ENCODE measurements at places on chromosomes 7 and 10. TPM values are rescaled to one million over a fixed set of nuclear protein-coding genes. Genes with fewer than 3 reads are reported as not detected.

DNA sequence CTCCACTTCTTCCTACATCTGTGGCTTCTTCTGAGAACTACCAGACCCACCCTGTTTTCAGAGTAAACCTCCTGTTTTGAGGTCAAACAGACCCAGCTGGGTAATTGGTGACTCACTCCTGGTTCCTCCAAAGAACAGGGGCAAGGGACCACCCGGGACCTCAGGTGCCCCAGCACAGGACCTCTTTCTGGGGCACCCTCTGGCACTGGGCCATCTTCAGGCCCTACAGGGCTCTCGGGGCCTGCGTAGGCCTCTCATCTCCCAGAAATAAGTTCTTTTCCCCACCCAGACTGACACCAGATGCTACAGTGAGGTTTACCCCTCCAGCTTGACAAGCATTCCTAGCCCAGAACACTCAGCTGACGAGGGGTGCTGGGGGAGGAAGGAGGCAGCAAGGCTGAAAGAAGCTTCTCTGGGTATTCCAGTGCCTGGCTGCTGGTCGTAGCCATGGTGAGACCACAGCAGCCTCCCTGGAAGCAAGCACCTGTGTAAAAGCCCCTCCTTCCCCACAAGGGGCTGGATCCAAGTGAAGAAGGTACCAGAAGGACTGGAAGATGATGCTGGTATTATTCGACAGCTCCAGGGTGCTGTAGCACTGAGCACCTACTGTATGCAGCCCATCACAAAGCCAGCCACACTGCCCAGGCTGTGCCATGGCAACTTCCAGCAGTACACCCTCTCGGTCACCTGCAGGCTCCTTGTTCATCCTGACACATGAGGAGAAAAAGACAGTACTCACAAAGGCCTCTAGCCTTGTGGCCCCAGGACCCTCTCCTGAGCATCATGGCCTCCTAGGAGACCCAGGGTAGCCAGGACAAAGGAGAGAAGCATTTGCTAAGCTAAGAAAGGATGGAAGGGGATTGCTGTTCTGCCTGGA, 47.4 kb downstream of the ALOX5 start:
- DNase-seq: no peak

The MCU gene
- total RNA-seq: 11.6 TPM

DNA sequence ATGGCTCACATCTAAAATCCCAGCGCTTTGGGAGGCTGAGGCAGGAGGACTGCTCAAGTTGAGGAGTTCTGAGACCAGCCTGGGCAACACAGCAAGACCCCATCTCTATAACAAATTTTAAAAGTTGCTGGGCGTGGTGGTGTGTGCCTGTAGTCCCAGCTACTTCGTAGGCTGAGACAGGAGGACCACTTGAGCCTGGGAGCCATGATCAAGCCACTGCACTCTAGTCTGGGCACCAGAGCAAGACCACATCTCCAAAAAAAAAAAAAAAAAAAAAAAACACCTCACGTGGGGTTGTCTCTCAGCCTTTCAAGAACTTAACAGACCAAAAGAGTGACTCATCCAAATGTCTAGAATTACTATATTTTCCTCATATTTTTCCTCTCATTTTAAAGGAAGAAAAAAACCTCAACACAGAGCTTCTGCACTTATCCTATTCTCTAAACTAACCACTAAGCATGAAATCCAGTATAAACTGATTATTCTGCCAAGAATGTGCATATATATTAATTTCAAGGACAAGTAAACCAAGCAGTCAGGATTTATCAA, 46.3 kb downstream of the CUL2 start:
- no peak for DNase-seq

DNA sequence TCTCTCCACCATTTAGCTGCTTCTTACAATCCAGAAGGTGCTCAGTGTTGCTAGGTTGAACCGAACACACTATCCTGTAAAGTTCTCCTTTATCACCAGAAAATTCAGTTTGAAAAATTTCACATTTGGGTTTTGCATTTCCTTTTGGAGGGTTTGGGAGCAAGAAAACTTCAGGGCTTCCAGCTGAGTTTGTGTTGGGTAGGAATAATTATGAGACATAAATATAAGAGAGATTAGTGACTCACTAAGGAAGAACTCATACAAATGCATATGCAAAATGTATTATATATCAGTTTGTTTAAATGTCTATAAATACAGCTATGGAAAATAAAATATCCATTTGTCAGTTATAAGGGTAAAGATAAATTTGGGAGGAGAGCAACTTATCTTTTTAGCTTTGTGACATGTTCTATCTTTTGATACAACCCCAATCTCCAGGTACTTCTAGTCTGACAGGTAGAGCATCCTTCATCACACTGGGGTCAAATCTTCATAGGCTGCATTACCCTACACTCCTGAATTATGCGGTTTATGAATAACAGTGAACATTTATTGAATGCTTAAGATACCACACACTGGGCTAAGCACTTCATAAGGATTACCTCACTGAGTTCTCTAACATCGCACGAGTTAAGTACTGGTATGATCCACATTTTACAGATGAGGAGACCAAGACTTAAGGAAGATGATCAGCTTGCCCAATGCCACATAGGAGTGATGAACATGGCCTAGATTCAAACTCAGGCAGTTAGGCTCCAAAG, 304.4 kb downstream of the SORCS1 start:
- DNase-seq: no peak

DNA sequence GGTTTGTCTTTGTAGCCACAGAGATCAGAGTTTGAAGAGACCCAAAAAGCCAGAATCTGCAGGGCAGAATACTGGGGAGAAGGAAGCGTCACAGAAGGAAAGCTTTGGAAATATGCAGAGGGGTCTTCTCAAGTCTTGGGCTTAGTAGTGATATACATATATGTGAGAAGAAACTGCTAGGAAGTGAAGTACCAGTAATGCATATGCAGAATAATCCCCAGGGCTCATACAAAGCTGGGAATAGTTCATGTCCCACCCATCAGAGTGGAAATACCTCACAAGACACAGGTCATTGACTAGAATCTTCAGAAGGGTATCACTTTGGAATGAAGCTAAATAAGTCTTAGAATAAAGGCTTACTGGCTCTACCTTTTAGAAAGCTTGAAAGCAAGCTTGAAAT, 39.6 kb downstream of the C10orf71 start:
- DNase-seq: no peak

The SNX10 gene
- 54.9 TPM for total RNA-seq

DNA sequence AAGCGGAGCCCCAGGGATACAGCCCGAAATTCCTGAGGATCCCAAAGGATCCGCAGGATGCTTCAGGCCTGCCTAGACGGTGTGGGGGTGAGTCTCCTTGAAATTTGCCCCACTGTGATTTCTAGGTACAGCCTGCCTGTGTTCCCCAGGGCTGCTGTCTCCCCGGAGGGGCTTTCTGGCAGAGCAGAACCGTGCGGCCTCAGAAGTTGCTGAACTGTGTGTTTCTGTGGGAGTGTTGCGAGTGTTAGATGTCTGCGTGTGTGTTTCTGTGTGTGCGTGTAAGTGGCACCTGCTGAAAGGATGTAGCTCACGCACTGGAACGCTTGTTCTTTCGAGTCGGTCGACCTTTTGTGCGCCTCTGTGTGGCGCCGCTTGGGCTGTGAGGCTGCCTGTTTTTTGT, 27.8 kb upstream of the ZNF273 start:
- no peak for DNase-seq

DNA sequence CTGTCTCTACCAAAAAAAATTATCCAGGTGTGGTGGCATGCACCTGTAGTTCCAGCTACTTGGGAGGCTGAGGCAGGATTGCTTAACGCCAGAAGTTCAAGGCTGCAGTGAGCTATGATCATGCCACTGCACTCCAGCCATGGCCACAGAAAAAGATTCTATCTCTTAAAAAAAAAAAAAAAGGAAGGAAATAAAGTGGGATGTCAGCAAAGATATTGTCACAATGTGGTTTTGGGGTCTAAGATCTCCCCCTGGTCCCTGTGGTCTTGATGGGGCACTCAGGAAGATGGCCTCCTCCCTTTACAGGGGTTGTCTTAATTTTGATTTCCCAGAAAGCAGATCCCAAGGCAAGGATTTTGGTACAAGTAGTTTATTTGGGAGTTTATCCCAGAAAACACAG, 7.4 kb upstream of the KAZALD1 start:
- DNase-seq: no peak

The PLXDC2 gene
- not detected for total RNA-seq

The CYP2C18 gene
- 0.57 TPM for total RNA-seq

DNA sequence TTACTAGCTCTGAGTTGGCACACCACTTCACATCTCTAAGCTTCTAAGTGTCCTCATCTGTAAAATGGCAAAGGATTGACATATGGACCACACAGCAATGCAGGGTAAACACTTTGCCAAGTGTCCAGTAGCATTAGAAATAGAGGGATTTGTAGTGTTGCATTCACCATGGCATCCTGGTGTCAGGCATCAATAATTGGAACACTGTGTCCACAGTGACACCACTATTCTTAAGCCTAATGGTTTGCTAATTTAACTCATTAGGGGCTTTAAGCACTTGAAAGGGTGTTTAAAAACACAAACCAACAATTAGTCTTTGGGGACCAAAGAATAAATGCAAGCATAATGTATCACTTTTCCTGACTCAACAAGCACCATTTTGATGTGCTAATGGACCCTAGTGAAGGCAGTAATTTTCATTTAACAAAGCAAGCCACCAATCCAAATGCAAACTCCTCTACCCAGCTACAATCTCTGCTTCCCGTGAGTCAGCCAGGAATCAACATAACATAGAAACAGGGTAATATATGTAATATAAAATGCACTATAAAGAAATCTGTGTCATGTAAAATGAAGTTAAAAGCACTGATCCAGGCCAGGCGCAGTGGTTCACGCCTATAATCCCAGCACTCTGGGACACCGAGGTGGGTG, 75.9 kb downstream of the FAM204A start:
- no peak for DNase-seq

The RAB19 gene
- total RNA-seq: 12.5 TPM

The ADCY1 gene
- total RNA-seq: 8.9 TPM

DNA sequence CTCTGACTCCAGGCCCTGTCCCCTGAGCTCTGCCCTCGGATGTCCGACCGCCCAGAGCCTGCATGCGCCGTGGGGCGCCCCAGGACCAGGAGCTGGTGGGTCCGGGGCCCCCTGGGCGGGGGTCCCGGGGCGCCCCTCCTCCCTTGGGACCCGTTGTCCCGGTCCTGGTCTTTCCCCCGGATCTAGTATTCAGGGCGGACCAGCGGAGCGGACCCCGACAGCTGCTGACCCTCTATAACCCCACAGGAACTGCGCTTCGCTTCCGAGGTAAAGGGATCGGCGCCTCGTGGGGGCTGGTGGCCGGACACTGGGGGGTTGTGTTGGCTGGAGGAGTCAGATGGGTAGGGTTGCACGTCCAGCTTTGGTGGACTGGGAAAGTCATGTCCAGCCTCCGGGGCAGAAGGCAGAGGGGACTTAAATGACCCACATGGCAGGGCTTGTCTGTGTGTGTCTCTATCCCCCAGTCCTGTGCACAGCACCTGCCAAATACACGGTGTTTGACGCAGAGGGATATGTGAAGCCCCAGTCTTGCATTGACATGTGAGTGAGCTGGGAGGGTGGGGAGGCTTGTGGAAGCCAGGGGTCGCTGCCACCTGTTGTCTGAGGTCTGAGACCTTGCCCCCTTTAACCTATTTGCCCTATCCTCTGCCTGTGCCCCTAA, 520 bp downstream of the MOSPD3 start:
- DNase-seq: no peak

DNA sequence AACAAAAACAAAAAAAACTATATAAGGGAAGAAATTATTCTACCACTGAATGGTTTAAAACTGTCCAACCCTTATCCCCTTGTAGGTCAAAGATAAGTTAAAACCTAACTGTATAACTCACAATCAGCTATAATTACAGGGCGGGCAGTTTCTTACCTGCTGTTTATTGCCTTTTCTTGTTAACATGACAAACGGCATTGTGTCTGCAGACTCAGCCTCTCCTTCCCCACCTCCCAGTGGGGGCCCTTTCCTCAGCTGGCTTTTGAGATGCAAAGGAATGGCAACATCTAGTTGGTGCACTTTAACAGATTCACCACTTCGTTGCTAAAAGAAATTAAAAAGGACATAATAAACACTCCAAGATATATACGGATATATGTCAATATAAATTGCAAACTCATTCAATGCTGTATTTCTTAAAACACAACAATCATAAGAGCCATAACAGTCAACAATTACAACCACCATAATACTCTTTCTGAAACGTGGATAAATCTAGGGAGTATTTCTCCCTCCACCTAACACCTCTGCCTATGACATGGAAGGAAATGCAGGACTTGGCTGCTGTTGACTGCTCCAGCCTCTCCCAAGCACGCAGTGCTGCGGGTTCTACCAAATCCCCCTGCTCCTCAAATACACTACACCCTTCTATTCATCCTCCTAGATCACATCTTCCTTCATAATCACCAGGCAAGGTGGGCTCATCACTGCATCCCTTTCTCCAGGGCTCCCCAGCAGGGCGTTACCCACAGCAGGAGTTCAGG, 106.0 kb downstream of the UPF2 start:
- no peak for DNase-seq

DNA sequence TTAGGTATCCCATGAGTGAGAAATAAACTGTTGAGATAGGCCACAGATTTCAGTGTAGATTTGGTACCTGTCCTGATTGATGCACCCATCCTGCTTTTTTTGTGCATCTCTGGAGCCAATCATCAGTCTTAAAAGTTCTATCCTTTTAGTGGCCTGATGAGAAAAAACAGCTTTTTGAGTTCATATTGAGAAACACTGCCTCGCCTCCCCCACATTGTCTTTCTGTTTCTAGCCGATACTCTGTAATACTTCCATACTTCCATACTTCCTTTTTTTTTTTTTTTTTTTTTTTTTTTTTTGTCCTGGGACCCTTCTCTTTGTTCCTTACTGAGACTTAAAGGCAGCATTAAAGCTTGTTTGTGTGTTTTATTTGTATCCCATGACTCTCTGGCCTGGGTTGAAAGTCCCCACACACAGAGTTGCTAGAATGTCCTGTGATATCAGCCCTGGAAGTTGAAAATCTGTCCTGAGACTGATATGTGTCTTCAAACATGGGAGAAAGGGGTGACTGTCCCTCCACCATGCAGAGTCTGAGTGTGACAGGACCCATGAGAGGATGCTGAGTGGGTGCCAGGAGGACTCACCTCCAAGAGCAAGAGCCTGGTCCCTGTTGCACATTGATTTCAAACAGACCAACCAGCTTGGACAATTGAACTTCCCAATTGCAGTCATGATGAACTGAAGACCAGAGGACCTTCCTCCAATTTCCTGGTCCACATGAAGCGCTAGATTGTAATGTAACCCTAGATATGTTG, 5.7 kb downstream of the ZNF22 start:
- DNase-seq: no peak

The GPR141 gene
- not detected for total RNA-seq

DNA sequence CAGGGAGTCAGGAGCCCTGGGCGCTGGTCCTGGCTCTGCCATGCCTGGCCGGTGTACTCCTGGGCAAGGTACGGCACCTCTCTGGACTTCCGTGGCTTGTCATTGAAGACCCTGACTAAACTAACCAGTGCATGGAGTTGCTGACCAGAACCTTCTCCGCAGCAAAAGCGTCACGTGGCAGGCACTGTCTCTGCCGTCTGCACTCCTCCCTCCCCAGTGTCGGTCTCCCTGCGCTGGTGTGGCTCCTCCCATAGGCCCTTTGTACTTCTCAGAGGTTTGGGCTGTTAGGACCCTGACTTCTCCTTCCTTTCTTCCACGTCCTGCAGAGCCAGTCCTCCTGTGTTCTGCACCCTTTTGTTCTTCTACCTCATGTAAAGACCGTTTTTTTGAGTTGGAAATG, 100.6 kb upstream of the CREB5 start:
- no peak for DNase-seq

Data from activated T-helper 2 cell treated with anti-CD3 and anti-CD28 coated beads, Interferon-gamma antibody, Interleukin-2, Interleukin-4, amounts not matched to agents 10 μg/mL and 5 μg/mL and 100 μg/mL, durations not matched to agents 14 hours and 24 hours and 36 hours (primary cell).